SW 1271 (cell line): ENCODE measurements at places on chromosomes 4 and X.

DNA sequence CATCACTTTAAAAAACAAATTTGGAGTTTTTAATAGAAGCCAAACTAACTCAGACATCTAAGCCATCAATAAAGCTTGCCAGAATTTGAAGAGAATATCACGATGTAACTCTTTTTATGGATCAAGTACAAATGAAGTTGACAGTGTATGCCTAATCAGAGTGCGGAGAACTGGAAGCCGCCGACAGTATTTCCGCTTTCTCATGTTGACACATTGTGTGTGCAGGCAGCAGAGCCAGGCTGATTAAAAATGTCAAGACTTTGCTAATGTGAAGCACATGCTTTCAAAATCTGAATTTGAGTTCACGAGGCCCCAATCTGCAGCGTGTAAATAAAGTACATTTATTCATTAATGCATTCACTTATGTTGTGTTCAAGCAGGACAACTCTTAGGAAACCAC lies 161.2 kb downstream of the TENM3 start:
- no peak for DNase-seq

- DNase-seq: no peak
These were observed 212.4 kb upstream of the GRID2 start for GRCh38 chr4:92091335-92091734.

- DNase-seq: no peak
These were observed 35.5 kb upstream of the PCDH19 start for GRCh38 chrX:100445593-100445992.

DNA sequence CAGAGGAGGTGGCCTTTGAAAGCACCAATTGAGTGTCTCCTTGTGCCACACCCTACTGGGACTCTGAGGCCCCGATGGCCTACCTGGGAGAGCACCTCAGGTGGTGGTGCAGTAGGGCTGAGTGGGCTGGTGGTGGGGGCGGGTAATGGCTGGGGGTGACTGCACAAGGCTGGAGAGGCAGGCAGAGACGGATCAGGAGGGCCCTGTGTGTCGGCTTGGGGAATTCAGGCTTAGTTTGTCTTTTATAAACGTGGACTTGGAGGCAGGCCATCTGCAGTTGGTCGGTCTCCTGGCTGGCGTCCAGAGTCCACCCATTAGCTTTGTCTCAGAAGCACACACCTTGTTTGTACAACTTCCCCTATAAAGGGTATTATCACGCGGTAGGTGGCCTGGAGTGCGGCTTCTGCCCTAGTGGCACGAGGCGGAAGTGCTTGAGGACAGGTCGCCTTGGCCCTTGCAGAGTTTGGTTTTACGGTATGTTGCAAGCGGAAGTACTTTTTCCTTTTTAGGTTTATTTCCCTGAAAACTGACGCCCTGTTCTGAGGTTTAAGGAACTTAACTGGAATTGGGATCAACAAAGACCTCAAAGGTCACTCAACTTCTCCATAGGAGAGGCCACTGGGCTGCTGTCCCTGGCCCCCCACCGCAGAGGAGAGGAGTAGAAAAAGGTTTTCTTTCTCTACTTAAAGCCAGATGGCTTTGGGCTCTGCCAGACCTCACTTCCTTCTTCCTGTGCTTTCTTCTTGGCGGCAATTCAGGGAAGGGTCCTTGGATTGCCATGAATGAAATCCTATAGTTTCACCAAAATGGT lies 8.0 kb downstream of the TBC1D14 start:
- DNase-seq: no peak

DNA sequence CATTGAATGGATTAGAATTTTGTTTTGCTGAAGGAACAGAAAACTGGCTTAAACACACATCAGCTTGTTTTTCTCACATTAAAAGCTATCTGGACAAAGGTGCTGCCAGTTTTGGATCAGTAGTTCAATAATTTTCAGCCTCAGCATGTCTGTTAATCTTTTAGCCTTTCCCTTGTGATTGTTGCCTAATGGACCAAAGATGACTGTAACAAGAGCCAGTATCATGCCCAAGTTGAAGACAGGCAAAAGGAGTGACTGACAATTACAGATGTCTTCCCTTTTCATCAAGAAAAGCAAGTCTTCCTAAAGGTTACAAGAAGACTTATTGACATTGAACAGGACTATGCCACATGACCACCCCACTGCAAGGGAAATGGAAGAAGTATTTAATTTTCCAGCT lies 419.7 kb downstream of the MAPK10 start:
- no peak for DNase-seq

- DNase-seq: no peak
These were observed 38.0 kb downstream of the GPM6B start for GRCh38 chrX:13778916-13779315.

DNA sequence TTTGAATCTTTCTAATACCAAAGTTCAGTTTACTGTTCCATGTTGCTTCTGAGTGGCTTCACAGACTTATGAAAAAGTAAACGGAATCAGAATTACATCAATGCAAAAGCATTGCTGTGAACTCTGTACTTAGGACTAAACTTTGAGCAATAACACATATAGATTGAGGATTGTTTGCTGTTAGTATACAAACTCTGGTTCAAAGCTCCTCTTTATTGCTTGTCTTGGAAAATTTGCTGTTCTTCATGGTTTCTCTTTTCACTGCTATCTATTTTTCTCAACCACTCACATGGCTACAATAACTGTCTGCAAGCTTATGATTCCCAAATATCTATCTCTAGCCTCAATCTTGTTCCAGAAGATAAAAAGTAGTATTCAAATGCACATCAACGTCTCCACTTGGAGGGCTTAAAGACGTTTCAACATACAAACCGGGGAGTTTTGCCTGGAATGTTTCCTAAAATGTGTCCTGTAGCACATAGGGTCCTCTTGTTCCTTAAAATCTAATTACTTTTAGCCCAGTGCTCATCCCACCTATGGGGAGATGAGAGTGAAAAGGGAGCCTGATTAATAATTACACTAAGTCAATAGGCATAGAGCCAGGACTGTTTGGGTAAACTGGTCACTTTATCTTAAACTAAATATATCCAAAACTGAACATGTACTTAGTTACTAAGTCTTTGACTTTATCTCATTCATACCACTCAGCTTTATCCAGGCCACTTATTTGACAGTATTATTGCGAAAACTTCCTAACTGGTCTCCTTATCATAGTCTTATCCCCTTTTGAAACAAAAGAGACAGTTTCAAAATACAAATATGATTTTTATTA lies 3.6 kb upstream of the AFP start:
- no peak for DNase-seq

GRCh38 chrX:11290416-11291102 lies 2.7 kb upstream of the AMELX start:
- no peak for DNase-seq

DNA sequence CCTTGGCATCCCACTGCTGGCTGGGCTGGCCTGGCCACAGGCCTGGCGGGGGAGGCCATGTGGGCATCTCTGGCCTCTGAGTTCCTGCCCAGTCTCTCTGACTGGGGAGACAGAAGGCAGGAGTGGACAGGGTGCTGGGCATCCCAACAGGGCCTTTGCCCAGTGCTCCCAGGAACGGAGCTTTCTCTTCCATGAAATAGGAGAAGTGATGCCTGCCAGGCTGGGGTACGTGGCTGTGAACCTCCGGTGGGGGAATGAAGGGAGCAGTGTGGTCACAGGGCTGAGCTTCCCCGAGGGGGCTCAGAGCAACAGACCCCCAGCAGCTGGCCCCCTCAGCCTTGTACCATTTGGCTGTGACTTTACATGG lies 40.4 kb upstream of the HMX1 start:
- DNase-seq: no peak

- no peak for DNase-seq
These were observed 35.9 kb upstream of the GRPEL1 start for GRCh38 chr4:7103607-7104365.

DNA sequence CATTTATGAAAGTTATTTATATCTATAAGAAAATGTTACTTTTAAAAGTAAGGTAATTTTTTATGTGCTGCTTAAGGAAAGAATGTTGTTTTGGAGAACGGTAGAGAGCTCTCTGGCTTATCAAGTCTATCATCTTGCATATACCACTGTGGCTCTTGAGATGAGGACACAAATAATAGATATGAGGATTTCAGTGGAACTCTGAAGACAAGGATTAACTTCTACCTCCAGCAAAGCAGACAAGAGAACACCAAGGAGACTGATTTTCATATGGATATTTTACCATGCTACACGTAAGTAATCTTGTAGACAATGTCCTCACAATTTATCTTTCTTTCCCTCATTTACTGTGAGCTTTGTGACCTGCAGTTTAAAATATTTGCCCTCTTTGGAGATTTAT lies 557.5 kb upstream of the NDST4 start:
- no peak for DNase-seq

DNA sequence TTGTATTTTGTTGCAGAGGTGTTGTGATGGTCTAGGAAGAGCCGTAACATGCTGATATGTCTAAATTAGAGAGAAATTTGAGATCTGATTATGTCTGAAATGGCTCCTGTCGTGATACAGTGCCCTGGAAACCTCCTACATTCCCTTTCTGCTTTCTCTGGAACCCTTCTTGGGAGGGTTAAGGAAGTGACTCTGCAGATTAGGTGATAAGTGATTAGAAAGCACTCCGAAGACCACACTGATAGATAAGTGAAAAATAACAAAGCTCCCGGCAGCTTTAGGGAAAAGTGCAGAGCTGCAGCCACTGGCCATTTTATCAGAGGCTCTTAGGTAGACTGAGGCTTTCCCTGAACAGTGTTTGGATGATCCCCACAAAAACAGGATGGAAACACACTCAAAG lies 110.6 kb downstream of the MGST2 start:
- DNase-seq: no peak

GRCh38 chrX:39016556-39016955 lies 215.3 kb downstream of the MID1IP1 start:
- DNase-seq: no peak

DNA sequence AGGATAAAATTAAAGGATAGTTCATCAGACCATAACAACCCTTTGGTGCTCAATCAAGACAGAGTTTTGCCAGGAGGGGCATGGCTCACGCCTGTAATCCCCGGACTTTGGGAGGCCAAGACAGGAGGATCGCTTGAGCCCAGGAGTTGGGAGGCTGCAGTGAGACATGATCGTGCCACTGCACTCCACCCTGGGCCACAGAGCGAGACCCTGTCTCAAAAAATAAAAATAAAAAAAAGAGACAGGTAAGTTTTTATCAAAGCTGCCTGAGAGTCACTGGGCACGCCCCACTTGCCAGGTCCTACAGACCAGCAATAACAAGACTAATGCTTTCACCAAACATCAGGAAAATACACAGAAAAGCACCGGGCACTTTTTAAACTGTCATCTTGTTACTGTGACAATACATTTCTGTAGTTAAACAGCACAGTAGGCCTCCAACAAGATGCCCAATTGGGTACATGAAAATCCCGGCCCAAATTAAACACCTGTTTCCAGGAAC lies 765 bp downstream of the CFAP97 start:
- no peak for DNase-seq

DNA sequence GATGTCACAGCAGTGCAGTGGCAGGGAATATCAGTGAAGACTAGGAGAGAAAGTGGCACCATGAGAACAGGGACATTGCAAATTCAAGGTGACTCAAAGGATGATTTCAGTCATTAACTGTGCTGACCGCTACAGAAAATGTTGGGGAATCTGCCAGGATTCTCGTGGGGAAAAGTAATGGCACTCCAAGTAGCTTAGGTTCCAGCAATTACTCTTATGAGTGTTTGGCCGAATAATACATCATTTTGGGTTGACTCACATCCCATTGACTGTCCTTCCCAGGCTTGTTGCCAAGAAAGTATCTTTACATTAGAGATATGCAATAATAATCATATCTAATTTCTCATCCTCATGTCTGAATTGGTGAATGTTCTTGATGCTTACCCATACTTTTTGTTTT lies 1411.1 kb upstream of the PCDH7 start:
- DNase-seq: no peak

- peak; percentile 56 for DNase-seq
These were observed 11.7 kb downstream of the MSN start for GRCh38 chrX:65679071-65679540.

- no peak for DNase-seq
These were observed 44.5 kb upstream of the NDP start for GRCh38 chrX:44017676-44018075.

DNA sequence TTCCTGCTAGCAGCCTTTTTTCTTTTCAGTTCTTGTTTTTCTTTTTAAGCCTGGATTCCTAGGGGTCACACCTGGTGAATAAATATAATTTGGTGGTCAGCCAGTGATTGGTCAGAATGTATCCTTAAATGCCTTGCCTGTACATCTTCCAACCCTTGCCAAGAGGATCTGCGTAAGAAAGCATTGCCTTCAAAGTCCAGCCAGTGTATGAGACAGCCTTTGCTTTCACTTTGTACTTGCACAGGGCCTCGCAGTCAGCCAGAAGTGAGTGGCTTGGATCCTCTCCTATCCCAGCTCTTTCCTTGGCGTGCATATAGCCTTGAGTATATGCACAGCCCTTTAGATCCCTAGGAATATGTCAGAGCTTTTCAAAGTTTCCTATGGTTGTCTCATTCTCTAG lies 22.2 kb downstream of the KANTR start:
- DNase-seq: no peak

DNA sequence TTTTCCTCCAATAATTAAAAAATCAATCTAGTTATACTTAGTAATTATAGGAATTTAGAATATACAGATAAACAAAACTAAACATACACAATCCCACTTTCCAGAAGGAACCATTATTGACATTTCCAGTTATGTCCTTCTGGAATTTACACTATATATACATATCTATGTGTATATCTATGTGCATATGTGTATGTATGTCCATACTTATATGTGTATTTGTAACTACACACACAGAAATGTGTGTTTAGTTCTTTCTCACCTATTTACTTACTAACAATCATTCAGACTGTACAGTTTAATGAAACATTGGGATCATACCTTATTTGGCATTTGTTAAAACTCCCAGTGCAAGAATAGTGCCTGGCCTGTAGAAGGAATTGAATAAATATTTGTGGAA lies 126.4 kb downstream of the FHIP1A start:
- DNase-seq: no peak

DNA sequence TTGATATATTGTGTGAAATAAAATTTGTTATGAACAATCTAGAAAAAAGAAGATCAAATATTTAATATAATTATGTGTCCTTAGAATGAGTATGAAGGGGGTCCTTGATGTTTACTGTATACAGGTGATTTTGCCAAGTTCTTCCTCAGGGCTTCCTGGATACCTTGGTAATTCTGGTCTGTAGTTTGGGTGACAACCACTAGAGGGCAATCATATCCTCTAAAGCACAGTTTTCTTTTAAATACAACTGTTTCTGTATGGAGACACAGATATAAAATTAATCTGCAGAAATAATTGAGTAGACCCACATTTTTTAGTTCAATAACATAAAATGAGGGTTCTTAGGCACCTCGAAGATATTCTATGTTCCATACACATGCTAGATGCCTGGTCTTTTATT lies 157.7 kb downstream of the SPANXN1 start:
- no peak for DNase-seq

DNA sequence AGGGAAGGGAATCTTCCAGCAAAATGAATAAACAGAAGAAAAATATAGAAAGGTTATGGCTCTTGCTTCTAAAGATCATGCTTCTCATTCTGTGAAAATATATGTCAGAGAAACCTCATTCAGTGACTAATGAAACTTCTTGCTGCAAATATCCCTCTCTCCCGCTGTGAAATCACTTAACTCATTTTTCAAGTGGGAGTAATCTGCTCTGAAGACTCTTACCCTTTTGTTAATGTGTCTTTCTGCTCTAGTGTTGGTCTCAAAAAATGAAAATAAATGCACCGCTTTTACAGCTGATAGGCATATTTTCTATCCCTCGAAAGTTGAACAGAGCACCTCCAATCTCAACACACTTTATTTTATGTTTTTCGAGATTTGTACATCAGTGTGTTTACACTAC lies 252.3 kb downstream of the NLGN4X start:
- no peak for DNase-seq
